Kasumi-1 (cell line): ENCODE measurements at places on chromosomes 4 and X.

- DNase-seq: no peak
Observed at GRCh38 chrX:121581885-121582284, 534.5 kb downstream of the GLUD2 start.

DNA sequence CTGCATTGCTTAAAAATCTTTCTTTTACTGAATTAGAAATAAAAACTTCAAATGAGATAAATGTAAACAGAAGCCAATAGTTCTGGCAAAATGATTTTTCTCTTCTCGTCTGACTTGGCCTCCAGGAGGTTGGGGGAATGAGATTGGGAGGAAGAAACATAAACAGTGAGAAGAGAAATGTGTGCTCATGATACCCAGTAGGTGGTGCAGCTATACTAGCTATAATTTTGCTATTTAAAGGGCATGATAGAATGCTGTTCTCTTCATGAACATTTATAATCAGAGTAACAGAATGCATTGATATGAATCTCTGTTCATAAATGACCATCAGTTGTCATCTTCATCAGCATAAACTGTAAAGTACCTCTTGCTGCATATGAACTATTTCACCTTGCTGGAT, 85.5 kb downstream of the TACR3 start:
- peak; percentile 67 for DNase-seq

GRCh38 chr4:5992171-5992827, 25.9 kb downstream of the C4orf50 start:
- no peak for DNase-seq

DNA sequence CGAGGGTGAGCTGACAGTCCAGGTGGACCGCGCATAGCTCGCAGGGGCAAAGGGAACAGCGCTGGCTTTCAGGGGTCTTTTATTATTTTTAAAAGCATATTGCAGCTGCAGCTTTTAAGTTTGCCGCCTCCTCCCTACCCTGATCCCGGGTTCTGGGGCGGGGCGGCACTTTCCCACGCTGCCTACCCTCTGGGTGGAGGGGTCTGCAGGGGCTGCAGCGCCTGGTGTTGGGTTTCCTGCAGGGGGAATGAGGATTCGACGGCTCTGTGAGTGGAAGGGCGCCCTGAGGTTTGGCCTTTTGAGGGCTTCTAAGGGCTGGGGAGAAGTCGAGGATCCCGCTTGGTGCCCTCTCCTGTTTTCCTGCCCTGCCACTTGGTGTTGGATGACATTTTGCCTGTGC, 80.7 kb upstream of the SCML1 start:
- DNase-seq: no peak

DNA sequence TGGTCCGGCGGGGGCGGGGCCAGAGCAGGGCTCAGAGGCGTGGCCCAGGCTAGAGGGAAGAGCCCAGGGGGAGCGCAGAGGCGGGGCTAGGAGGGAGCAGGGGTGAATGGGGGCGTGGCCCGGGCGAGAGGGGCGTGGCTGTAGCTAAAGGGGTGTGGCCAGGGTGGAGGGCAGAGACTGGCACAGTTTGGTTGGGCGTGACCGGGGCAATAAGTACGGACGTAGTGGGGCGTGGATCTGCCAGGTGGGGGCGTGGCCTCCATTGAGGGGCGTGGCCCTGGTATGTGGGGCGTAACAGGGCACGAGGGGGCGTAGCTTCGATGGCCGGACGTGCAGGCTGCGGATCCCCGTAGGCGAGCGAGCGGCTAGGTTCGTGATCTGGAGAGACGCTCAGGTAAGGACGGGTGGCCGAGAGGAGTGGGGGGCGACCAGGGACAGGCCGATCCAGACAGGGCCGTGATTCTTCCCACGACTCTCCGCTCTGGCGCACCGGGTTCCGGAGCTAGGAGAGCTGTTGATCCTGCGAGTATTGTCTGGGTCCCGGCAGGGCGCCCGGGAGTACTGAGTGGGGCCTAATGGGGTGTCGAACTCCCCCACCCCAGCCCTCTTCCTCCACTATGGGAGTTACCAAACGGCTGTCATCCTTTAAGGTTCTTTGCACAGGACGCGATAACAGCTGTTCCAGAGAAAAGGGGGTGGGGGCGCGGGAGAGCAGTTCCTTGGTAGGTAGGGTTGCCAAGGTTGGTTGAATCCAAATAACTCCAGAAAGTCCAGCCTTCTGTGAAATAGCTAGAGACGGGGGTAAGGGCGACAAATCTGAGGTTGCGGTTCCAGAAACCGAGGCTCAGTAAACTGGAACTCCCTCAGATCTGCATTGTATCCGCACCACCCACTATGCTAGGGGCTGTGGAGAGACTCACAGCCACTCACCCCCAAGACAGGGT, at the start of gene CA5B:
CA5B (plus strand) TSS at position 312 of the 944 bp plus-strand sequence. CDS start 11,754 bp downstream, outside the sequence.
- peak; percentile 83 for DNase-seq

GRCh38 chr4:48024522-48024921, 8.0 kb downstream of the NIPAL1 start:
- no peak for DNase-seq

DNA sequence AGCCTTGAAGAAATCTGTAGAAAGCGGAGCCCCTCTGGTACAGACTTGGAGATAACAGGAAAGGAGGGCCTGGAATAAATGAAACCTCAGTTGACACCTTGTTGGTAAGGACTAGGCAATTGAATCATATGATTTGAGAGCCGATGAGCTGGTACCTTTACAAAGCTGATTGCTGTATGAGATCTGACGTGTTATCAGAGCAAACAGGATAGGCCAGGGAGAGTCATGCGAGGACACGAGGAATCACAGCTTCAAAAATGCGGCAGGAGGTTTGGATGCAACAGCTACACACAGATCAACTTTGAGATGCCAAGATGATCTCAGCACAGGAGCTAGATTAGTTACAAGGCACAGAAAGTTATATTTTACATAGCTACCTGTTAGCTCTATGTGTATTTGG, 7.4 kb upstream of the SLC10A4 start:
- no peak for DNase-seq

DNA sequence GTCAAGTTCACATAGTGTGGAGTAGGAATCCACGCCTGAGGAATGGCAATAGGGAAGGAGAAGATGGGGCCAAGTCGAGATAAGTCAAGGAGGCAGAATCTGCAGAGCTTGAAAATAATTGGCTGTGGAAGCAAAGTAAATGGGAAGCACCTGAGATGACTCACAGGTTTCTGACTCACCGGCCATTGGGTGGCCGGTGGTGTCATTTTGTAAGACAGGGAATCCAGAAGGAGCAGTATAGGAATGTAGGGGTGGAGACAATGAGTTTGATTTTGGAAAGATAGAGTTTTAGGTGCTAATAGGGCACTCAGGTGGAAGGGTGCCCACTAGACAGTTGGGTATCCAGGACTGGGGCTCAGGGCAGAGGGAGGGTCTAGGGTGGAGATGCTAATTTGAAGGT, 201.0 kb upstream of the MAMLD1 start:
- DNase-seq: no peak

DNA sequence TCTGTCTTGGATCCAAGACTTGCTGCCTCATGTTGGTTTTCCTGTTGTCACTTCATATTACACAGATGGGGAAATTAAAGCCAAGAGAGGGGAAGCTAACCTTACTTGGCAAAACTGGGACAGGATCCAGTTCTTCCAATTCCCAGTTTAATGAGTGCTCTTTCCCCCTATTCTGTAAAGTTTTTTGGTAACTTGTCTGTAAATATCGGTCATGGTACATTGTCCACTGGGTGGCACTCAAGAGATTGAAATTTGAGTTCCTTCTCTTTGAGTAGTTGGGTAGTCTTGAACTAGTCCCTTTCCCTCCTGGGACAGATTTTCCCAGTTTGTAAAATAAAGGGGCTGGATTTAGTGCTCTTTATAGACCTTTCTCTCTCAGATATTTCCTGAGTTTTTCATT, 12.4 kb upstream of the EOLA2 start:
- DNase-seq: peak; percentile 31

- no peak for DNase-seq
Observed at GRCh38 chr4:101050837-101051205, 296.5 kb downstream of the PPP3CA start.

GRCh38 chr4:137124278-137124932, 407.9 kb downstream of the PCDH18 start:
- peak; percentile 92 for DNase-seq

- no peak for DNase-seq
Observed at GRCh38 chrX:125096469-125096868, 223.2 kb upstream of the TEX13C start.

DNA sequence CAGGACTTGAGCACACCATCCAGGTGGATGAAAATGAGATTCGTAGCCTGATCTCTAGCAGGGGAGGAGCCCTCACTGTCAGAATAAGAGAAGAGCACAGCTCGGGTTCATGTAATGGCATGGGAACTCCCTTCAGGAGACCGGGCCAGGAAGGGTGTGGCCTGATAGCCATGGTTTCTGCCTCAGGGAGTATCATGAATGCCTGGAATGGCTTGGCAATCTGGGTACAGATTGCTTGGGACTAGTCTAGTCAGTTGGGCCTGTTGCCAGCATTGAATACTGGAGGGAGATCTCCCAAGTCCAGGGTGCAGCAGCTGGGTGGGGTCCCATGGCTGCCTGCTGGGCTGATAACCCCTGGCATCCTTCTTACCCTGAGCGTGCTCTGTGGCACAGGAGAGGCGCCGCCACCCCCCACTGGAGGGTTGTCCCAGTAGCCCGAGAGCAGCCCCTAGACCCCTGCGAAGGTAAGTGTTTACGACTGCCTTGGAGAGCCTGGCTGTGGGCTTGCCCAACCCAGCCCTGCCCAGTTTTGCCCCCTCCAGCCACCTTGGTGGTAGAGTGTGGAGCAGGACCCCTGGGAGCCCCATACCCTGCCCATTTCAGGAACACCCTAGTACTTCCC, 298.8 kb downstream of the TEX13A start:
- no peak for DNase-seq

DNA sequence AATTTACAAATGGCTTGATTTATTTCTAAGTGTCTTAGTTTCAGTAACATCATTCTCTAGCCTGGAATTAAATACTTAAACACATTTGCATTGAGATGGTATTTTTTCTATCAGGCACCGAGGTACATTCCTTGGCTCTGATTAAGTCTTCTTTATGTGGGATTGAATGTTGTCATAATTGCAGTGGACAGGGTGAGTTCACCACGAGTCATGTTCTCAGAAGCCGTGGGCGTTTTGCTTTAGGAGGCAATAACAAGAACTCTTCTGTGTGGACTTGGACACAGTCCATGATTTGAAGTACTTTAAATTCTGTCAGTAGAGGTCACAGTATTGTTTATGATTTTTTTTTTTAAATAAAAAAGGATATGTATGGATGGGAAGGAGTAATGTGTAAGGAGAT, 57.1 kb upstream of the EFHC2 start:
- no peak for DNase-seq

GRCh38 chrX:112147206-112147605, 64.6 kb upstream of the TRPC5 start:
- peak; percentile 0 for DNase-seq

DNA sequence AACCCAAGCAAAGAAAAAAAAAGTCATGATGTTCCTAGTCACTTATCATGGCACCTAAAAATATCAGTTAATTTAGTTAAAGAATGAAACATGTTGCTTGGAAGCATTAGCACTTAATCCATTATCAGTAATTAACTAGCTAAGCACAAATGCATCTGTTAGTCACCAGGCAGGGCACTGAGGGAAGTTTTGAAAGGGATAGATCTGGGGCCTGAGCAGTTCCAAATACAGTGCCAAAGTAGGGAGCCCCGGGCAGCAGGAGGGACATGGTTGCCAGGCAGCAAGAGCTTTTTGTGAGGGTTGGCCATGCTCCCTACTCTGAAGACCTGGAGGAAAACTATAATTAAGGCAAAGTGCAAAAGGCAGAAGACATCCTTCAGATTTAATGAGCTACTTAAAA, 62.0 kb downstream of the PHKA1 start:
- no peak for DNase-seq

GRCh38 chr4:13633671-13634070, 6.1 kb upstream of the BOD1L1 start:
- DNase-seq: no peak

DNA sequence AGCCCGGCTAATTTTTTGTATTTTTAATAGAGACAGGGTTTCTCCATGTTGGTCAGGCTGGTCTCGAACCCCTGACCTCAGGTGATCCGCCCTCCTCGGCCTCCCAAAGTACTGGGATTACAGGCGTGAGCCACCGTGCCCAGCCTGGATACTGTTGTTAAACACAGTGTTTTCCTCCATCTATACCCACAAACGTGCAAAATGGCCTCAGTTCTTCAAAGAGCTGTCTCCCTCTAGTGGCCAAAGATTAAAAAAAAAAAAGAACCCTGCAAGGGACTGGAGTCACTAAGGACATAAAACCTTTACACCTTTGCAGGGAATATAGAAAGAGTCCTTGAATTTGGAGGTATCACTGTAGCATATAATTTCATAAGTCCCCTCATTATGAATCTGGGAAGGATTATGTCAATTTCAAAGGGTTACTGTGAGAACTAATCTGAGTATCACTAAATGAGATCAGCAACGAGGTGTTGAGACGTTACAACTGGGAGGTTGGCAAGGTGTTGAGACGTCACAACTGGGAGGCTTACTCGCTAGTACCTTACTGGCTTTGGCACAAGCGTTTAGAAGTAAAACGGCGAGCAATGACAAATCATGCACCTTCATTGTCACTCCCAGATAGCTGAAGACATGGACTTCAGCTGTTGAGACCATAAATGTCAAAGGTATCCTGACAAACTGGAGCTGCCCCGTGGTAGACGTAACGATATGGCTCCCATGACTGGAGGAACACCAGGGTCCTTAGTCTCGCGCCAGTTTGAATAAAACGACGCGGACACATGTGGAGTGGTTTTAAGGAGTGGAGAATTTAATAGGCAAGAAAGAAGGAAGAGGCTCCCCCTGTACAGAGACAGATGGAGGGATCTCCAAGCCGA, 33.4 kb upstream of the ENPP6 start:
- DNase-seq: peak; percentile 89

- DNase-seq: no peak
Observed at GRCh38 chr4:5894266-5894665, 1.4 kb upstream of the CRMP1 start.

- no peak for DNase-seq
Observed at GRCh38 chr4:147787204-147787603, 55.3 kb downstream of the ARHGAP10 start.

GRCh38 chr4:106126062-106126461, 189.9 kb downstream of the TBCK start:
- DNase-seq: no peak

GRCh38 chrX:115029869-115030570, 12.6 kb upstream of the IL13RA2 start:
- DNase-seq: no peak

DNA sequence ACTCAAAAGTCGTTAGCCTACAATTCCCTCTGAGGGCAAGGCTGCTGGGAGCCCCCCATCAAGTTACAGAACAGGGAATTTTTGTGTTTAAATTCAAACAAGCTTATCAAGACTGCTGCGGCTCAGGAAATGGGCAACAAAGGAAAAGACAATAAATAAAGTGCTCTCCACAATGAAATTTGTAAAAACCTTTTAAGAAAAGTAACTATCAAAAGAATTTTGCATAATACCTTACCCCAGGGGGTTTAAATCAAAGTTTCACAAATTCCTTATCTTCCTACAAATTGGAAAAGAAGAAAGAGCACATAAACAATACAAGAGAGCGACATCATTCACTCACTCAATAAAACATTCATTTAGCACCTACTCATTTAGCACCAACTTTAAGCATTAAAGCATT, 97.9 kb upstream of the CCDC160 start:
- no peak for DNase-seq
